Stomach (tissue), 19 donors: ENCODE measurements at places on chromosomes 1 and 21. TPM values are rescaled to one million over a fixed set of nuclear protein-coding genes. Genes with fewer than 3 reads are reported as not detected.

The S100A2 gene
- not detected for total RNA-seq

The HSD3B2 gene
- 1.4 TPM for total RNA-seq

DNA sequence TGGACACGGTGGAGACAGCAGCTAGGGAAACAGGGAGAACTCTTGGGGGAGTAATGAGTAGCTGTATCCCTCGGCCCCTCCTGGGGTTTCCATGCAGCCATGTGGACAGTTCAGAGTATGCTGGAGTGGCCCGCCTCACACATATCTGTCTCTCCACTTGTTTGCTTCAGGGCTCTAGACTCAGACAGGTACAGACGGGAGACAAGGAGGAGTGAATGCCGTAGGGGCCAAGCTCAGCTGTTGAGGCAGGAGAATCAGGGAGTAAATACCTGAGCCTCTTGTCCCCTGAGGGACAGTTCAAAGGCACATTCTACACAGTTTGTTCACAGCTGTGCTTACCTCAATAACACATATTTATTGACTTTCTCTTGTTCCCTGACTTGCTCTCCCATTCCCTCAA lies 7.7 kb upstream of the PTGFRN start:
- DNase-seq = no peak
- no peak overlapping the region for H3K4me3 ChIP-seq
- no peaks in the 10 kb centered on the region for H3K4me1 ChIP-seq
- no peaks in the 10 kb centered on the region for H3K27me3 ChIP-seq
- H3K27ac ChIP-seq = no peak overlapping the region
- H3K36me3 ChIP-seq = no peaks in the 10 kb centered on the region

DNA sequence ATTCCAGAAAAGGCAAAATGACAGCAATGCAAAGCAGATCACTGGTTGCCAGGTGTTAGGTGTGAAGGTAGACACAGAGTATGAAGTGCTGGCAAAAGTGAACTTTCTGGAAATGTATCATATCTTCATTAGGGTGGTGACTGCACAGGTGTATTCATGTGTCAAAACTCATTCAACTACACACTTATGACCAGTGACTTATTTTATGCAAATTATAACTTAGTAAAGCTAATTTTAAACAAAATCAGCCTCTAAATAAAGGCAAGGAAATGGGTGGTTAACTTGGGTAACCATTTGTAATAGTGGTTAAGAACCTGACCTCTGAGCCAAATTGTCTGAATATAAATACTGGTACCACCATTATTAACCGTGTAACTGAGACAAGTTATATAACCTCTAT lies 7.4 kb downstream of the COP1 start:
- H3K27ac ChIP-seq = no peak overlapping the region
- no peaks in the 10 kb centered on the region for H3K36me3 ChIP-seq
- no peak overlapping the region for H3K4me3 ChIP-seq

- peaks cover 11% of the 10 kb centered on the region for H3K36me3 ChIP-seq
- peaks cover 8% of the 10 kb centered on the region for H3K4me1 ChIP-seq
- no peaks in the 10 kb centered on the region for H3K27me3 ChIP-seq
Measured at GRCh38 chr1:246617768-246618167, 51.5 kb downstream of the CNST start.

DNA sequence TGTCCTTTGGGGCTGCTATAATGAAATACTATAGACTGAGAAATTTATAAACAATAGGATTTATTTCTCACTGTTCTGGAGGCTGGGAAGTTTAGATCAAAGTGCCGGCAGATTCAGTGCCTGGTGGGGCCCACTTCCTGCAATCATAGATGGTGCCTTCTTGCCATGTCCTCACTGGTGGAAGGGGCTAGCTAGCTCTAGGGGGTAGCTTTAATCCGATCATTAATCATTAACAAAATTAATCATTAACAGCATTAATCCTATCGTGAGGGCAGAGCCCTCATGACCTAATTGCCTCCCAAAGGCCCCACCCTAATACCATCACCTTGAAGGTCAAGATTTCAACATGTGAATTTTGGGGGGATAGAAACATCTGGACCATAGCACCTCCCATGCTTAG lies 124.3 kb downstream of the TRABD2B start:
- no peak for DNase-seq
- H3K27ac ChIP-seq = no peak overlapping the region
- H3K4me3 ChIP-seq = no peak overlapping the region
- no peaks in the 10 kb centered on the region for H3K27me3 ChIP-seq
